ENCODE measurements at places on chromosomes 4 and X.

- no peak for DNase-seq
Observed at GRCh38 chrX:154734061-154734781, 16.7 kb downstream of the GAB3 start.

DNA sequence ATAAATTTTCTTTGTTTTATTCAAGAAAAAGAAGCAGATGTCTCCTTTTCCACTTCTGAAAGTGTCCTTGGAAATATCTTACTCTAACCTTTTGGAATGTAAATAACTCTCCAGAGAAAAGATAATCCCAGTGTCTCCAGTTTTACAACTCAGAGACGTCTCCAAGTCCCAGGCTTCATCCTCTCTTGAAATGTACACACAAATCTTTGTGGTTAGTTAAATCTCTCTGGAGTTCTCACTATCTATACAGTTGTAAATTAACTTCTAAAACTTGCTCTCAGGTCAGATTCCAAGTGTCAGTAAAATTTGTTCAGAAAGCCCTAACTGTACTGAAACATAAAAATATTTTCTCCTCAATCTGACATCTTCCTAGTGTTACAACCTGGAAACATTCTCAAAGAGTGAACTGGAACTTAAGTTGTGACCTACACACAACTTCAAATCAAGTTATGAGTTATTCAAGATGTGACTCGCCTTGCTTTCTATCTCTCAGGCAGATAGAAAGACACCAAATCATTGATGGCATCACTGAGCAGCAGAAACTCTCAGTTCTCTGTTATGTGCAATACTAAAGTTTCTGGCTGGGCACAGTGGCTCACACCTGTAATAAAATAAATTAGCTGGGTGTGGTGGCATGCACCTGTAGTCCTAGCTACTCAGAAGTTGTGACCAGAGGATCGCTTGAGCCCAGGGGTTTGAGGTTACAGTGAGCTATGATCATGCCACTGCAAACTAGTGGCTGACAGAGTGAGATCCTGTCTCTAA lies 284.2 kb downstream of the RCHY1 start:
- DNase-seq, result no peak

DNA sequence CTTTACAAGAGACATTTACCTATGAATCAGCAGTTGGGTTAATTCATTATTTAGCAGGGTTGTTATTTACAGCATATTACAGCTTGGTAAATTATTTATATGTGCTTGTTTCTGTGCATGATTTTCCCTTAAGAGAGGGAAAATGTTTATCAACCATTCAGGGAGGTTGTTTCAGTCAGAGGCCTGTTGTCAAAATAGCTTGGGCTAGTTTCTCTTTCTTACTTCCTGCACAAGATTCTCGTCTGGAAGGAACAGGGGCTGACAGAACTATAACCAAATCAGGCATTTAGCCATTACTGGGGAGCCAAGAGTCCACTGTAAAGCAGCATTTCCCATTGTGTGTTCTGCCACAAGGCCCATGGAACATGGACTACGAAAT lies 135.8 kb downstream of the HS6ST2 start:
- no peak for DNase-seq

GRCh38 chrX:109822861-109823260 lies 89.8 kb upstream of the ACSL4 start:
- DNase-seq, result no peak

- no peak for DNase-seq
Observed at GRCh38 chrX:11451151-11451550, 157.9 kb downstream of the AMELX start.

Measured in 8988T (cell line).